Cortex of kidney (tissue), 1 donor: ENCODE measurements at places on chromosomes 2 and 18.

GRCh38 chr2:116467243-116467642 lies 1347.2 kb upstream of the DDX18 start:
- DNase-seq, result no peak

GRCh38 chr2:179661986-179662385 lies 199.4 kb downstream of the ZNF385B start:
- no peak for DNase-seq

DNA sequence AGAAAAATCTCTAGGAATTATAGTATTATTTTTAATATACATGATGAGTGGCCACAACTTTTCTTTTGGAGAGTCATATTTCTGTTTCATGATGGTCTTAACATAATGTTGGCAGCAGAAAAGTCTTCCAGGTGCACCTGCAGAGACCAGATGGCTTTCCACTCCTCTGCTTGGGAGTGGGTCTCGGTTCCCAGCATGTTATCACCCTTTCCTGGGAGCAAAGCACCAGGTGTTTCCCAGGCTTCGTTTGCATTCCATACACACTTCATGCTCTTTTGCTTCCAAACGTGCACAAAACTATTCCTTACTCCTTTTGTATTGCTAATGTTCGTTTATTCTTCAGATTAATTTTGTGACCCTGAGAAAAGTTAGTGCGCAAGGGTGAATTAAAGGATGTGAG lies 305.2 kb downstream of the CDH2 start:
- DNase-seq, result no peak

GRCh38 chr2:73917696-73918207 lies 8.9 kb upstream of the DGUOK start:
- DNase-seq, result no peak

- no peak for DNase-seq
These were observed 74.6 kb upstream of the UBXN4 start for GRCh38 chr2:135667045-135667444.

GRCh38 chr2:33298233-33298632 lies 178.2 kb upstream of the RASGRP3 start:
- no peak for DNase-seq

DNA sequence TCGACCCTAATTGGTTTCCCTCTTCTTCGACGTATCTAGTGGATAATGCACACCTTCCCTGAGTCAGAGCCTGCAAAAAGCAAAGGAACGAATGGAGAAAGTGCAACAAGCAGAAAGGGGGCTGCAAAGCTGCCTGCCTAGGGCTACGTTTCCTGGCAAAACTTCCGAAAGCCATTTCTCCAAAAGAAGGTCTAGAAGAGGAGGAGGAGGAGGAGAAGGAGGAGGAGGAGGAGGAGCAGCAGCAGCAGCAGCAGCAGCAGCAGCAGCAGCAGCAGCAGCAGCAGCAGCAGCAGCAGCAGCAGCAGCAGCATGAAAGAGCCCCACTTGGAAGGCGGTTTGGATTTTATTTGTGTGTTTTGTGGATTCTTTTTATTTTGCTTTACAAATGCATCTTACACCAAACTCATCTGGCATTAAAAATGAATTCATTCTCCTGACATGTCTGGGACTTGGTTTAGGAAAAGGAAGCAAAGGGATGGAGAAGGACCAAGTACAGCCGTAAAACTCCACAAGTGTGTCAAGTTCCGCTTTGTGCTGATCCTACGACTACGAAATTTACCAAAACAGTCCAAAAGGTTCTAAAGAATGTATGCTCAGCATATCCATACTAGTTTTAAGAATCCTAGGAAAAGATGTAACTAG lies 2.0 kb downstream of the TCF4 start:
- no peak for DNase-seq

DNA sequence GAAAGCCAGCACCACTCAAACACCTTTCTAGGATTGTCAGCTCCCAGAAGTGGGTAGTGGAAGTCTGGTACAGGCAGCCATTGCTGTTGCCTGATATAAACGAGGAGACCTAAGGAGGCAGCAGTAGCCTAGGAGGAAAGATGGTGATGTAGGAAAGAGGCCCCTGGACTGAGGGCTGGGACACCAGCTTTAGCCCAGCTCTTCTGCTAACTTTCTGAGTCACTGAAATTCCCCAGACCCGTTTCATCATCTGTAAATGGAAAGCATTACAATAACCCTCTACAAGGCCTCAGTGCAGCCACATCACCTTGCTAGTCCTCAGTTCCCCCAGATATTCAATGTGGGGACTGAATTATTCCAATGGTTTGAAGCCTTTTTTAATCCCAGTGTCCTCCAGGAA lies 336.5 kb downstream of the TNS1 start:
- no peak for DNase-seq

- no peak for DNase-seq
These were observed 14.2 kb downstream of the ACTG2 start for GRCh38 chr2:73906847-73907505.

DNA sequence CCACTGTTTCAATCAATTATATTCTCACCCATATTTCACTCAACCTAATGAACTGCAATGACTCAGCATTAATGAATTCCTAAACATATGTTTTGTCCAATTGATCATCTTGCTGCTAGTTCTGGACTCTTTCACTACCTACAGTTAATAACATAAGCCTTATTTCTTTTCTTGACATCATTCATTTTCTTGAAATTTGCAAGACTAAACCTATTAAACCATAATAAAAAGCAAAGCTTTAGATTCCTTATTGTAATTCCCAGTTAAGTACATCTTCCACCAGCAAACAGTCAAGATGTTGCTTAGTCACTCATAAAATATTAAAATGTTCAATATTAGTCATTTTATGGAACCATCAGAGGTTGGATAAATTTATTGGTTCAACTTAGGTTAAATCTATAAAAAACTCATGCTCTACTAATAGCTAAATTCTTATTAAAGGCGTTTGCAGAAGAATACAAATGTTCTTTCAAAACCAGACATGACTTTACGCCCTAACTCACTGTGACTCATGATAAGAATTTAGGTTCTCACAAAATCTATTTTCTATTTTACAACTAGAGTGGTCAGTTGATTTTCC lies 599.4 kb downstream of the RNF144A start:
- DNase-seq, result no peak

GRCh38 chr2:2708575-2709430 lies 377.7 kb upstream of the MYT1L start:
- no peak for DNase-seq

- no peak for DNase-seq
These were observed 1267.7 kb upstream of the TMEFF2 start for GRCh38 chr2:193462411-193462810.

DNA sequence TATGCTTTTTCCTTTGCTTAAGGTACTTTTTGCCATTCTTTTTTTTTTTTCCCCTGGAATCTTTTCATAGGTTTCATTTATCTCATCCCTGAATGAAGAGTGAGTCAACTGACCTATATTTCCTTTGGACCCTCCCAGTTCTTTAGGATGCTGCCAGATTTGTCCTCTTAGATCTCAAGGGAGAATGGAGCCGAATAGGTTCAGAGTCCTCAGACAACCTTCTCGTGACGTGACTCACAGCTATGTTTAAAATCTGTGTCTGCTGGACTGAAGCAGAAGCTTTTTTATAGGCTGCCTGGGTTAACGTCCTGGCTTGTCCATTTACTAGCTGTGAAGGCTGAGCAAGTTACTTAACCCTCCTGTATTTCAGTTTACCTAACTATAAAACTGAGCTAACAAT lies 358.6 kb downstream of the DLGAP1 start:
- DNase-seq, result no peak

GRCh38 chr2:61988462-61989366 lies 83.2 kb downstream of the COMMD1 start:
- DNase-seq, result no peak

- DNase-seq, result no peak
These were observed 680.9 kb downstream of the IRS1 start for GRCh38 chr2:226118471-226119429.

DNA sequence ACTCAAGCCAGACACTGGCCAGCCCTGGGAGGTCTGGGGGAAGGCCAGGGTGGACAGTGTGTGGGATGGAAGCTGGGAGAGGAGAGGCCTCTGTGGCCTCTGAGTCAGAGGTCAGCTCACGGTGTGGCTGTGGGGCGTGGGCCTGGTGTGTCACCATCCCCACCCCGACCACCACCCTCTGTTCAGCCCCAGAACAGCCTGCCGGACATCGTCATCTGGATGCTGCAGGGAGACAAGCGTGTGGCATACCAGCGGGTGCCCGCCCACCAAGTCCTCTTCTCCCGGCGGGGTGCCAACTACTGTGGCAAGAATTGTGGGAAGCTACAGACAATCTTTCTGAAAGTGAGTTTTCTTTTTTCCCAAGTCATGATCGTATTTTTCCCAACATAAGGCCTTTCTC lies 110.5 kb downstream of the DYSF start:
- no peak for DNase-seq

- no peak for DNase-seq
These were observed 34.2 kb downstream of the TMEM131 start for GRCh38 chr2:97961534-97961933.

DNA sequence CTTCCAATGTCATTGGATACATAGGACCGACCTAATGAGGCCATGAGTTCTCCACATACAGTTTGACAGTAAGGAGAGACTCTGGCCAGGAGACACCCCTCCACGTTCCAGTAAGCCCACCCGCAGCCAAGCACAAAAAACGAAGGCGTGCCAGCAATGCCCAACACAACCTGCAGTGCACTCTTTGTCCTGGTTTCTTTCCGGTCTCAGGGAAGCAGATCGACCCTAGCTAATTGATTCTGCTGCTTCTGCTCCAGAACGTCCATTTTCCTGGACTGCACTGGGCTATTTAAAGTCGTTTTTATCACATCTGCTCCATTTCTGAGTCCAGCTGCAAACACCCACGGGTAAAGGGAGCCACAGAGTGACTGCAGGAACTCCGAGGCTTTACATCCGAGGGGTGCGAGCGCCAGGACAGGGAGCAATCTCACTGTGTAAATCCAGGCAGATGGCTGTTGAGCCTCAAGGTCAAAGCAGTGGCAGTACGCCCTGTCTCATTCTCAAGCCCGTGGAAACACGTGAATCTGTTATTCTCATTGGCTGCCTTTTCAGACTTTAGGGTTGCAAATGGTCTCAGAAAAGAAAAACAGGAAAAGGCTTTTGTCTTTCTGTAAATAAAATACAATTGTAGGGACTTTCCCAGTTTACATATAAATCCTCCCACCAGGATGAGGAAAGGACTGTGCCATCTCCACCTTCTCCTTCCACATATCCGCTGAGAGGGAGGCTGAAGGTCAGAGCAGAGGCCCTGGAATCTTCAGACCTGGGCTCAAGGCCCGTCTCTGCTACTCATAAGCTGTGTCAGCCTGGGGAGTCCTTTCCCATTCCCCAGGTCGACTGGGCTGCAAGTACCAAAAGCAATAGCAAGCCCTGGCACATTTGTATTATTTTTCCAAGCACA lies 40.7 kb downstream of the TMEM163 start:
- no peak for DNase-seq

GRCh38 chr2:28621172-28622100 lies 125.6 kb downstream of the PLB1 start:
- DNase-seq, result no peak

DNA sequence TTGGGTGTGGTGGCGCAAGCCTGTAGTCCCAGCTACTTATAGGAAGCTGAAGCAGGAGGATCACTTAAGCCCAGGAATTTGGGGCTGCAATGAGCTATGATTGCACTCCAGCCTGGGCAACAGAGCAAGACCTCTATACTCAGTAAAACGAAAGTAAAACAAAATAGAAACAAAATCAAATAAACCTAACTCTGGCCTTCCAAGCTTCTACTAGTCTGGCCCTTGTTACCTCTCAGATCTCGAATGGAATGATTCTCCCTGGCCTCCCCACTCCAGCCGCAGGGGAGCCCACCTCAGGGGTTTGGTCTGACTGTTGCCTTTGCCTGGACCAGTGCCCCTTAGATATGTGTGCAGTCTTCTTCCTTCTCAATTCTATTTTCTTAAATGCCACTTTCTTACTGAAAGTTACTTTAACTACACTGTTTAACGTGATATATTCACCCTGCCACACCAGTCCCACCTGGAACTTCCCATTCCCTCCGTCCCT lies 160.0 kb upstream of the GCFC2 start:
- no peak for DNase-seq

GRCh38 chr2:100584816-100585215 lies 22.0 kb downstream of the PDCL3 start:
- DNase-seq, result no peak

DNA sequence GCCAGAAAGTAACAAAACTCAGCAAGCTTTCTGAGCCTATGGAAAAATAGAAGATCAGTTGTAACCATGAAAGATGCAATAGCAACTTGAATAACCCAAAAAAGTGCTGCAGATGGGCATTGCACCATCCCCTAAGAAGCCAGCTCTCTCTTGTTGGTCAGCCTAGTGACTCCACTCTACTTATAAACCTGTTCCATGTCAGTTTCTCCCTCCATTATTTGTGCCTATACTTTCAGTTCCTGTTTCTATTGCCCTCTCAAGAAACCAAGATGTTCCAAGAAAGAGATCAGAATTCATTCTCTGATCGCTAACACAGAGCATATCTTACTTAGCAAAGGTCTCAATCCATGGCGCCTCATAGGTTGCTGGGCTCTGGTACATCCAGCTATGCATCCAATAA lies 170.3 kb upstream of the MAP2 start:
- no peak for DNase-seq

- DNase-seq, result no peak
These were observed 19.6 kb upstream of the CABLES1 start for GRCh38 chr18:23115683-23116096.

GRCh38 chr2:135510577-135510976 lies 20.4 kb downstream of the ZRANB3 start:
- no peak for DNase-seq

- no peak for DNase-seq
These were observed 359.8 kb downstream of the ALK start for GRCh38 chr2:29561628-29562027.

DNA sequence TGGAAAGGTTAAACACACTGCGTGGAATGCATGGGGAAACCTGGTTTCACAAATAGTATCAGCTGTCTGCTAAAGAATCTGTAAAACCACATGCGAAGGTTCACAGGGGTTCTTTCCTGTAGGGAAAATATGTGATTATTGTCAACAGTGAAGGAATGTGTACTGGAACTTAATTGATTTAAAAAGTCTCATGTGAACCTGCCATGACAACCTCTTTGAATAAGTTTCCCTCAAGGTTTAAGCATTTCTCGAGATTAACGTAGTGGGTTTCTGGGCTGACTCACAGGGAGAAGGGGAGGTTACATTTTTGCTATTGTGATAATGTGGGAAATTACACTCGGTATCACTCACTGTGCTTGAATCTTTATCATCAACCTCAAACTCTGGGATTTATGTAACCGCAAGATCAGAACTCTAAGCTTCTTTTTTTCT lies 28.2 kb upstream of the IL1R1 start:
- DNase-seq, result no peak

- no peak for DNase-seq
These were observed 764.1 kb upstream of the NXPH2 start for GRCh38 chr2:139544186-139544851.
